Urinary bladder (tissue), 4 donors: ENCODE measurements at places on chromosomes 5 and 9. TPM values are rescaled to one million over a fixed set of nuclear protein-coding genes. Genes with fewer than 3 reads are reported as not detected.

DNA sequence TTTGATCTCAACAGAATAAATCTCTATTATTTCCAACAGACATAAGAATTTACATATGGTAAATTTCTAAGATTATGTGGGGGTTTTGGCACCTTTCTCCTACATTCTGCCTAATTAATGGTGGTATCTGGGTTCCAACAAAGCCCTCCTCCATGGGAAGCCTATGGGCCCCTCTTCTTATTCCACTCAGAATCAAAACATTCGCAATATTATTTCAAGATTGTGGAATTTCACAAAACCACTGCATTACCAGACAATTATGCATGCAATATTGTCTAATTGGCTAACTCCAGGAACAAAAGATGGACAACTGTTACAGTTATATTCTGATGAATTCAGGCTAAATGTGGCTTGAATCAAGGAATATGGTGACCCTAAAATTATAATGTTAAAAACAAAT is 434.0 kb downstream of the NFIB start:
- DNase-seq: no peak

- DNase-seq: no peak
These were observed 116.3 kb downstream of the PTTG1 start for GRCh38 chr5:160537940-160538339.

GRCh38 chr5:67189079-67189354 is 7.6 kb downstream of the CD180 start:
- no peak for DNase-seq

GRCh38 chr9:35891646-35892045 is 14.4 kb upstream of the HRCT1 start:
- DNase-seq: no peak

GRCh38 chr5:60677850-60678664 is 21.9 kb downstream of the DEPDC1B start:
- no peak for DNase-seq

GRCh38 chr5:137040641-137041340 is 458.3 kb downstream of the SPOCK1 start:
- DNase-seq: no peak

GRCh38 chr9:14192556-14192955 is 121.4 kb downstream of the NFIB start:
- no peak for DNase-seq

GRCh38 chr5:7816535-7816901 is 34.4 kb downstream of the CFAP90 start:
- DNase-seq: no peak

DNA sequence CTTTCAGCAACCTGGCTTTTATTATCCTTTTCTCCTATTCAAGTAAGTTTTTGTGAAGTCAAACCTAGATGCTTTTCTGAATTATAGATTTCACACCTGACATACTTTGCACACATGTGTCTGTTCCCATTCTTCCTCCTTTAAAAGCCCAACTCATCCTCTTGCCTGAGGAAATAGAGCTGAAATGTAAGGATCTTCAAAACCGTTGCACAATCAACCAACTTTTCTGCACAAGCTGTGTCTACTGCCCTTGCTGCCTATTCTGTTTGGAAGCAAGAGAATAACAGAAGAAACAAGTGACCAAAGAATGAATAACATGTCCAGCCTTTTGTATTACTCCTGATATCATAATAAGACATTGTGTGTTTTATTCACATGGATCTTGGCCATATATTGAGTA is 95.1 kb upstream of the ITGA1 start:
- no peak for DNase-seq

- no peak for DNase-seq
These were observed 25.4 kb upstream of the MYOT start for GRCh38 chr5:137842296-137842695.

GRCh38 chr9:35116898-35117551 is 1.4 kb upstream of the ATOSB start:
- peak; percentile 87 for DNase-seq

DNA sequence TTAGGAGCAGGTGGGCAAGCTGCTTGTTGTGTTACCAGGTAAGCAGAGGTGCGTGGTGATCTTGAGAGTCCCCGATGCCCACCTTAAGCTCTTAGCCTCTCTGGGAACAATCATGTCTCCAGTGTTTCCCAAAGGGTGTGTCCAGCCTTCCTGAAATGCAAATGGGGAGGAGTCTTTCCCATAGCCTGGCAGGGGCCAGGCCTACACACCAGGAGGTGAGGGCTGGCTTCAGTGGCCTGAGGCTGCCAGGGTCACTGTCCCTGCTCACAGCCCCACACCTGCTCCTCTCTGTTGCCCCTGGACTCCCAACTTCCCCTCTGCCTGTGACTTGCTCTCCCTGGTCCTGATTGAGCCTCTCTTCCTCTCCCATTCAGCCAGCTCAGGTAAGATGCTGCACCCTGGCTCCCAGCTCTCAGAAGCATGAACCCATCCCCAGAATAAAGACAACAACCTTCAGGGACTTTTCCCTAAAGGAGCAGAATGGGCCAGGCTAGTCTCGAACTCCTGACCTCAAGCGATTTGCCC is 65.7 kb upstream of the PHYKPL start:
- no peak for DNase-seq

GRCh38 chr5:123269851-123270250 is 153.4 kb downstream of the CEP120 start:
- no peak for DNase-seq

DNA sequence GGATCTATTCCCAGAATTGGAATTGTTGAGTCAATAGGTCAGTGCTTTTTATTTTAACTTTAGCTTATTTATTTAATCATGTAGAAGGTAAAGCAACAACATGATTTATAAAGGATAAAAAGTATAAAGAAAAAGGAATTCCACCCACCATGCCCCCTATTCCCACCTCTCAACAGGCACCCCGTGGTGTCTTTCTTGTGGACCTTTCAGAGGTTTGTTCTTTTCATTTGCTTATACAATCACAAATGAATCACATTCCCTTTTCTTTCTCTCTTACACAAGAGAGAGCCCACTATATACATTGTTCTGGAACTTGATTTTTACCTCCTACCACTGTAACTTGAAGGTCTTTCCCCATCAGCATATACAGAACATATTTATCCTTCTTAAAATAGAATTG is 37.2 kb upstream of the SMIM32 start:
- no peak for DNase-seq

GRCh38 chr9:136847826-136848392 is 1.3 kb upstream of the PHPT1 start:
- DNase-seq: peak; percentile 25

DNA sequence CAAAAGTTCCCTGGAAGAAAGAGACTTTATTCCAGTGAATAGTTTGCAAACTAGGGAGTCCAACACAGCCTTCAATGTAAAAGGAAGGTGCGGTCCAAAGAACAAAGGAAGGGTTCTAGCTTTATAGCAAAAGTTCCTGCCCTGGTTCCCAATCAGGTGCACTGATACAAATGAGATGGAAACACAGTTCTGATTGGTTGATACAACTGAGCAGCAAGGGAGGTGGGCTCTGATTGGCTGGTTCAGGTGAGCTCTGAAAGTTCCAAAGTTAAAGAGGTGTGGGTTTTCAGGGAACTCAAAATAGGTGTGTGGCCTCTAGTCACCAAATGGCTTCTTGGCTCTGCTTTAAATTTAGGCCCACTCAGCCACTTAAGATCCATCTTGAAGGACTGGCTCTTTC is 43.1 kb downstream of the P4HA2 start:
- DNase-seq: no peak

SNCAIP gene
- total RNA-seq: 22.2 TPM

ECM2 gene
- 64.1 TPM for total RNA-seq

PLCXD3 gene
- total RNA-seq: 0.42 TPM

FOCAD gene
- total RNA-seq: 84.3 TPM

PFN3 gene
- total RNA-seq: not detected

ADGRD2 gene
- total RNA-seq: not detected

CER1 gene
- total RNA-seq: 0.74 TPM

FCHO2 gene
- total RNA-seq: 55.5 TPM

LCN1 gene
- not detected for total RNA-seq

DMRT3 gene
- total RNA-seq: not detected
